SK-N-MC (cell line): ENCODE measurements at places on chromosomes 3 and 15.

- no peak for DNase-seq
Observed at GRCh38 chr3:184148076-184148475, 7.1 kb upstream of the DVL3 start.

GRCh38 chr3:98728672-98729071 lies 34.5 kb upstream of the ST3GAL6 start:
- no peak for DNase-seq

DNA sequence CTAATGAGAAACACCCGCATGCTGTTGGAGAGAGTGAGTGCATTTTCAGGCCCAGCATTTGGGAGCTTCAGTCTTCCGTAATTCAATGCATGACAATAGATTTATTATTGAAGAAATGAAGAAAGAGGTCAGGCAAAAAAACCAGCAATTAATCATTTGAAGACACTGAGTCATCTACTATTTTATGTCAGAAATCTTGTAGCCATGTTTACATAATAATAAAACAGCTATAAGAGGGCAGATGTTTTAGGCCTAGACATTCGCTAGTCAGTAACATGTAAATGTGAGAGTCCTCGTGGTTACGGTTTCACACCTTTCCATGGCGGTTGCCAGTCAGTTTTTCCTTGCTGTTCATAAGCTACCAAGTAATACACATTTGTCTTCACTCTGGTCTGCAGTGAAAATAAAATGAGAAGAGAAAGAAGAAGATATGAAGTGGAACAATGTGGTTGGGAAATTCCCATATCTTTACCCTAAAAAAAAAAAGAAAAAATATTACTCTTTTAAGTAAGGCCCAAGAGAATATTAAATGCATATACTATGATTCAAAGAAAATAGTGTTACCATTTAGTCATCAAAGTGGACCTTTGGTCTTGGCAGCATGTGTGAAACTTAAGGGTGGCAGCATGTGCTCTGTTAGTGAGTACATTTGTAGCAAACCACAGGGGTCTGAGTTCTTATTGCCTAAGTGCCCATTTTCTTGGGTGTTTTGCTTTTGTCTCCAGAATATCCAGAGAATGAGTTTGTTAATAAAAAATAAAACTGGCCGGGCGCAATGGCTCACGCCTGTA lies 140.5 kb upstream of the TBL1XR1 start:
- no peak for DNase-seq

DNA sequence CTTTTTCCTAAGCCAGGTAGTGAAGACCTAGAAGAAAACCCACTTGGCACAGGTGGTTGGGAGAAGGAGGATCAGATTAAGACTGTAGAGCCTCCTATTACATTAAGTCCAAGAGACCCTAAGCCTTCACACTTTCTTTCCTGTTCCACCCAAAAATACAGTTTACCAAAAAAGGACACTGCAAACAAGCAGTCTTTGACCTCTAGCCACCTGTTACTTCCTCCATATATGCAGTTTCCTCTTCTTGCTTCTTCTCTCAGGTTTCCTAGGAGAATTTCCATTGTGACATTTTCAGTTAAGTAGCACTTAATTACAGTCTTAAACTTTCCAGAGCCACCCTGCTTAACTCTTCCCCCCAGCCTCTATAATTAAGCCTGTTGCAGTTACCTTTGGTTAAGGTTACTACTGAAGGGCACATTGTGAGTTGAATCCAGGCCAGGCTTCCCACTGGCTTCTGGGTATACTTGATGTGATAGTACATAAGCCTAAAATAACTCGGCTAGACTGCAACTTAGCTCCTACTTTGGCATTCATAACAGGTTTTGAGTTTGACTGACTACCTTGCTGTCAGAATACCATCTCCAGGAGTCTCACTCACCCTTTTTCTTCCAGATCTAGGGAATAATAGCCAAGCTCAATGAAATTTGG lies 114.2 kb upstream of the UMPS start:
- DNase-seq, result no peak

- no peak for DNase-seq
Observed at GRCh38 chr15:65410036-65410435, 12.7 kb downstream of the IGDCC4 start.

GRCh38 chr15:75019916-75020315 lies 3.5 kb upstream of the PPCDC start:
- DNase-seq, result no peak

DNA sequence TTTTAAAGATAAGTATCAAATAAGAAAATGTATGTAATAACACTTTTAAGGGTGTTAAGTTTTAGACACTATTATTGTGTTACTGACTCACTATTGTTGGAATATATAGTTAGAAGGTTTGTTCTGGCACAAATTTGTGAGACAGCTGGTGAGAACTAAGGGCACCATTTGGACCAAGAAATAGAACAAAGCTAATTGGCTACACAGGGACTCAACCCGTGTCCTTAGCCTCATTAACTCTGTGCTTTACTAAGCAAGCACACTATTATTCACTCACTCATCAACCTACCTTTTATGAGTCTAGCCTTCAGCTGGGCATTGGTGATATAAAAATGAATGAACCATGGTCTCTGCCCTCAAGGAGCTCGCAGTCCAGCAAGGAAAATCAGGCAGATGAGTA lies 4.1 kb upstream of the UNC13C start:
- no peak for DNase-seq

- no peak for DNase-seq
Observed at GRCh38 chr3:98784042-98784441, 20.9 kb downstream of the ST3GAL6 start.

- DNase-seq, result no peak
Observed at GRCh38 chr3:64093825-64094712, 70.8 kb upstream of the PSMD6 start.

- DNase-seq, result peak; percentile 63
Observed at GRCh38 chr3:178352326-178353005, 183.8 kb upstream of the KCNMB2 start.

DNA sequence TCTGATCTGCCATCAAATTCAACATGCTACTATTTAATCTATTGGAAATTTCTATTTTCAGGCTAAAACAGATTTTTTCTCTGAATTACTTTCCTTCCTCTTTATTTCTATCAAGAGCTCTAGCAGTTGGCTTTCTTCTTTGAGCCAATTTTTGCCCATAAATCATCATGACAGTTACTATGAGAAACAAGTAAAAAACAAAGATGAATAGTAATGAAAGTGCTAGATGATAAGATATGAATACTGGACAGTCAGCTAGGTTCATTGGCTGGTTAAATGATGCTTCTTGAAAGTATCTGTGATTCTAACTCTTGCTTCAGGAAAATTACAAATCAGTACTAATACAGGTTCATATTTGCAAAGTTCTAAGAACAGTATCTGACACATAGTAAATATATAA lies 38.6 kb upstream of the NANOGP8 start:
- DNase-seq, result no peak

- DNase-seq, result no peak
Observed at GRCh38 chr3:194686414-194686815, 732 bp downstream of the FAM43A start.

GRCh38 chr3:118543832-118544231 lies 490.8 kb downstream of the IGSF11 start:
- DNase-seq, result no peak

DNA sequence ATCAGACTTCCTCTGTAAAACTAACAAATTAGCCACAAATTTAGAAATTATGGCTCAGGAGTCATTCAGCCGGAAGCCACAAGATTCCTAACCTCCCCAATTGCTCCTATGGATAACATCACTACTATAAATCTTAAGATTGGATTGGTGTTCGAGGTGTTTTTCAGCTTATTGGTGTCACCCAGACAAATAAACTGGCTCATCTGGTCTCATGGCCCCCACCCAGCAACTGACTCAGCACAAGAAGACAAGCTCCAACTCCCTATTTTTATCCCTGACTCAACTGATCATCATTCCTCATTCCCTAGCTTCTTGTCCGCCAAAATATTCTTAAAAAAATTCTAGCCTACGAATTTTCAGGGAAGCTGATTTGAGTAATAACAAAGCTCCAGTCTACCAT lies 135.1 kb upstream of the STRIT1 start:
- no peak for DNase-seq

- DNase-seq, result no peak
Observed at GRCh38 chr15:24966364-24967103, 11.7 kb downstream of the SNRPN start.

- DNase-seq, result no peak
Observed at GRCh38 chr15:86735247-86736040, 655.8 kb downstream of the AGBL1 start.

DNA sequence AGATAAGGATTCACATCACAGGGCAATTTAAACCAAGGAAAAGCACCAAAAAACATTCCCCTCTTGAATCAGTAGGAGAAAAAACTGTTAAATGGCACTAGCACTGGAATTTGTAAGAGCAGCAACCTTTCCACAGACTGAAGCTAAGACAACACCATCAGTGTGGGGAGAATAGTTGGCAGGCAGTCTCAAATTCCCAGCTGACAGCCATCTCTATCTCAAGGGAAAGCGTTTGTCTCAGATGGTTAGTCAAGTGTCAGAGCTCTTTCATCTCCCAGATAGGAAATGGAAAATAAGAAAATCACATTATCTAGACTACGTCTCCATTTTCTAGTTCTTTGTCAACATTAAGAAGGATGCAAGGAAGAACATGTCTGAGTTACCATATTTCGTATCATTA lies 228.7 kb downstream of the WDR72 start:
- DNase-seq, result no peak

GRCh38 chr3:31091748-31092147 lies 197.3 kb upstream of the GADL1 start:
- no peak for DNase-seq

- no peak for DNase-seq
Observed at GRCh38 chr3:126901631-126902030, 81.3 kb upstream of the PLXNA1 start.

- no peak for DNase-seq
Observed at GRCh38 chr3:172647080-172647479, 63.8 kb downstream of the NCEH1 start.

- no peak for DNase-seq
Observed at GRCh38 chr3:11944052-11944673, 60.0 kb upstream of the SYN2 start.

DNA sequence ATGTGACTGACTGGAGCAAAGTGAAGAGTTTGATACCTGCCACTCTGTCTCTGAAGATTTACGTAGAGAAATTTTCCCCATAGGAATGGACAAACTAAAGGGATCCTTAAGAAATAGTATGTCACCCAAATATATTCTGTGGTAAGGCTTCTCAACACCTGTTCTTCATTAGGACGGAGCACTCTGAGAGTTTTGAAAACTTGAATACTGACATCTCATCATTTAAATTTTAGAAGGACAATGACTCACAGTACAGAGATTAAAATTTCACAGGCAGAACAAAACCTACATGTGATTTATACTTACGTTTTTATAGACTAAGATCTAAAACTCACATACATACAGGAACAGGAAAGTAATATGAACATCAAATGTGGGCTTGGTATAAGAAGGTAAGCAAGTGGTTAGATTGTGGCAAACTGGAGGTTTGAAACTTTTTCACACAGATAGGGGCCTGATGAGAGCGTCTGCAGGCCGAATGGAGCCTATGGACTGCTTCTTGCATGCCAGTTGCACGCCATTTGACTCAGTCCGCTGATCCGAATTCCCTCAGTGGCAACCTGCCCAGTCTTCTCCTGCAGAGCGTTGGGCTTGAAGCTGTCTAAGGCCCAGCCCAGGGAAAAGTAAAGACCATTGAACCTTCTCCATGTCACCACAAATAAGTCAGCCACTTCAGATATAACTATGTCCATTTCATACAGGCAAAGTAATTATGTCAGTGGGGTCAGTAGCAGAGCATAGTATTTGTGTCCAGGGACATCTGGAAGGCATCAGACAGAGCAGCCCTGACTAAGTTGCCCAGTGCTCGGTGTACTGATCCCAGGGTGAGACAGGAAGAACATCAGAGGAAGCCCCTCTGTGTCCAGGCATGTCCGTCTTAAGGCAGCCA lies 45.7 kb downstream of the ZBTB38 start:
- no peak for DNase-seq

DNA sequence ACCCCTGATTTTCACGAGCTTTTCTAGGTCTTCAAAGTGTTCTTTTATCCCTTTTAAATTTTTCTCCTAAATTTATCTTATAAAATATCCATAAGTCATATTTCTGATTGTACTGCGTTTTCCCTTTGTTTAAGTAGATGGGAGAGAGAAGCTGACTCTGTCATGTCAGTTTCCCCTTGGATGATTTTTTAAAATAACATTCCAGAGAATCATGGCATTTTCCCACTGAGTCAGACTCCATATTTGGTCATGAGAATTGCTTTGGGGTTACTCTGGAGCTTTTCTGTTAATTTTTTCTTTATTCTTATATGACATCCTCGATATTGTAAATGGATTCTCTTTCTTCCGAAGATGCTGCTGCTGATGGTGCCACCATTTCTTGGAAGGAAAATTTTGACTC lies 28.6 kb upstream of the UMPS start:
- DNase-seq, result no peak

DNA sequence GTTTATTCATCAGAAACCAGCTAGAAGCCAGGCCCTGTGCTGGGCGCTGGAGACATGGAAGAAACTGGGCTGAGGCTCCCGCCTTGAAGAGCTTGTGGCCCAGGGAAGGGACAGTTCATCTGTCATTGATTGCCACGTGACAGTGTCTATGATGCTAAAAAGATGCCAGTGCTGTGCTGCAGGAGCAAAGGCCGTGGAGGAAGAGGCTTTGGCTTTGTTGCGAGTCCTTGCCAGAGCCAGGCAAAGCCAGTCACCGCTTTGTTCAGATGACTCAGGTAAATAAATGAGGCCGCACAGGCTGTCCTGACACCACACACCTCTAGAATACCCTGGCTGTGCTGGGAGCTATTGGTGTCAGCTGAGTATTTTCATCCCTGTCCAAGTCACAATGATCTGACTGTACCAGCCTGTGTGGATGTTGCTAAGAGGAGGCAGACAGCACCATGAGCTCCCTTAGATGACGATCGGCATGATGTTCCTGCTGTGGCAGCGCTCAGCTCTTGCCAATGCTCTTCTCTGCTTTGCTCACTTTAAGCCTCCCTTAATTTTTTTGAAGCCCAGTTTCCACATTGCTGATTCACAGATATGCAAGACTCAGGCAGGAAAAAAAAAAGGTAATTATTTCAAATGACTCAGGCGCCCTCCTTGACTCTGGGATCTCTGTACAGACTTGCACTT lies 77.5 kb downstream of the CCNL1 start:
- no peak for DNase-seq

DNA sequence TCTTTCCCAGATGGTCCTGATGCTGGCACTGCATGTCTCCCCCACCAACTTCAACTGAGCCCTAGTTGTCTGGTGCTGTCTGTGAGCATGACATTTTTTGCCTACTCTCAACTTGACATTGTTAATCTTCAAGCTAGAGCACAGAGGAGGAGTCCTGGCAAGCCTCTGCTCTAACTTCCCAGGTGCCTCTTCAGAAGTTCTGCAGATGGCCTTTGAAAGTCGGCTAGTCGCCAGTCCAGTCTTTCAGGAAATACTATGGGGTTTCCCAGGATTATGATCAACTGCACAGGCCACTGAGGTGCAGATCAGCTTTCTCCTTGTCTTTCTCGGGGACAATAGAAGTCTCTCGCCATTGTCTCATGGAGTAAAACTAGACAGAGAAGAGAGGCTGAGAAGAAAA lies 86.7 kb downstream of the ST8SIA2 start:
- DNase-seq, result no peak

GRCh38 chr3:111747490-111747889 lies 111.6 kb upstream of the PHLDB2 start:
- no peak for DNase-seq

GRCh38 chr15:64527263-64527984 lies 67.0 kb downstream of the ZNF609 start:
- no peak for DNase-seq
